ENCODE measurements at places on chromosomes 7 and 10. TPM values are rescaled to one million over a fixed set of nuclear protein-coding genes. Genes with fewer than 3 reads are reported as not detected.

- H3K36me3 ChIP-seq, result no peaks in the 10 kb centered on the region
- no peaks in the 10 kb centered on the region for H3K4me1 ChIP-seq
- DNase-seq, result no peak
- H3K27ac ChIP-seq, result no peak overlapping the region
- H3K4me3 ChIP-seq, result no peak overlapping the region
These were observed 95.3 kb downstream of the HDAC9 start for GRCh38 chr7:18590744-18591340.

The HOXA6 gene
- not detected for total RNA-seq

The COX19 gene
- total RNA-seq, result 46.1 TPM

The CPA2 gene
- total RNA-seq, result not detected

GRCh38 chr7:29610086-29610485 lies 46.5 kb downstream of the PRR15 start:
- no peak overlapping the region for H3K27ac ChIP-seq
- no peaks in the 10 kb centered on the region for H3K36me3 ChIP-seq
- no peaks in the 10 kb centered on the region for H3K4me1 ChIP-seq
- no peak overlapping the region for H3K4me3 ChIP-seq
- no peaks in the 10 kb centered on the region for H3K27me3 ChIP-seq

DNA sequence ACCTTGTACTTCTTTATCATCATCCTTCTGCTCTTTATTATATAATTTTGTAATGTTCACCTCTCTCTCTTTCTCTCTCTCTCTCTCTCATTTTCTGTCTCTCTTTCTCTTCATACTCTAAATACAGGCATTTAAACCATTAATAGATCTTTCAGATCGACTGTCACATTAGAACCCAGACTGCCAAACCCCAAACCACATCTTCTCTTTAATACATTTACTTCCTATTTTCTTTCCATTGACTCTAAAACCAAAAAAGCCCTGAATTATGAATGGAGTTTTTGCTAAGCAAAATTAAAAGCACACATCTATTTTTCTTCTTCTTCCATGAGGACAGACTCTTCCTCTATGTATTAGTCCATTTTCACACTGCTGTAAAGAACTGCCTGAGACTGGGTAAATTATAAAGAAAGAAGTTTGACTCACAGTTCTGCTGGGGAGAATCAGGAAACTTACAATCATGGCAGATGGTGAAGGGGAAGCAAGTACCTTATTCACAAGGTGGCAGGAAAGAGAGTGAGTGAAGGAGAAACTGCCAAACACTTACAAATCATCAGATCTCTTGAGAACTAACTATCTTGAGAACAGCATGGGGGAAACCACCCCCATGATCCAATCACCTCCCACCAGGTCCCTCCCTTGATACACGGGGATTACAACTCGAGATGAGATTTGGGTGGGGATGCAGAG lies 272.7 kb upstream of the MGMT start:
- no peaks in the 10 kb centered on the region for H3K27me3 ChIP-seq
- no peak overlapping the region for H3K27ac ChIP-seq
- H3K4me1 ChIP-seq, result no peaks in the 10 kb centered on the region
- H3K4me3 ChIP-seq, result no peak overlapping the region

GRCh38 chr7:108415821-108416536 lies 40.3 kb downstream of the NRCAM start:
- H3K4me3 ChIP-seq, result no peak overlapping the region
- DNase-seq, result peak; percentile 20
- no peaks in the 10 kb centered on the region for H3K4me1 ChIP-seq
- H3K27me3 ChIP-seq, result peaks cover 4% of the 10 kb centered on the region
- H3K27ac ChIP-seq, result no peak overlapping the region

The NANOS1 gene
- total RNA-seq, result 0.71 TPM

The FFAR4 gene
- total RNA-seq, result not detected

- H3K27ac ChIP-seq, result no peak overlapping the region
- no peaks in the 10 kb centered on the region for H3K4me1 ChIP-seq
- DNase-seq, result no peak
- no peaks in the 10 kb centered on the region for H3K27me3 ChIP-seq
These were observed 112.8 kb downstream of the BUB3 start for GRCh38 chr10:123266971-123267370.

DNA sequence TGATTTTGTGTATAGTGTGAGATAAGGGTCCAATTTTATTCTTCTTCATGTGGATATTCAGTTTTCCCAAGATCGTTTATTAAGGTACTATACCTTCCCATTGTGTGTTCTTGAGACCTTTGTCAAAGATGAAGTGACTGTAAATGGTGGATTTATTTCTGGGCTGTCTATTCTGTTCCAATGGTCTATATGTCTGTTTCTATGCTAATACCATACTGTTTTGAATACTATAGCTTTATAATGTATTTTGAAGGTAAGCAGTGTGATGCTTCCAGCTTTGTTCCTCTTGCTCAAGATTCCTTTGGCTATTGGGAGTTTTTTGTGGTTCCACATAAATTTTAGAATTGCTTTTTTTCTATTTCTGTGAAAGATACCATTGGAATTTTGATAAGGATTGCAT lies 8.7 kb upstream of the VWDE start:
- no peaks in the 10 kb centered on the region for H3K36me3 ChIP-seq
- H3K4me1 ChIP-seq, result no peaks in the 10 kb centered on the region
- H3K27me3 ChIP-seq, result no peaks in the 10 kb centered on the region
- H3K27ac ChIP-seq, result no peak overlapping the region
- no peak for DNase-seq

DNA sequence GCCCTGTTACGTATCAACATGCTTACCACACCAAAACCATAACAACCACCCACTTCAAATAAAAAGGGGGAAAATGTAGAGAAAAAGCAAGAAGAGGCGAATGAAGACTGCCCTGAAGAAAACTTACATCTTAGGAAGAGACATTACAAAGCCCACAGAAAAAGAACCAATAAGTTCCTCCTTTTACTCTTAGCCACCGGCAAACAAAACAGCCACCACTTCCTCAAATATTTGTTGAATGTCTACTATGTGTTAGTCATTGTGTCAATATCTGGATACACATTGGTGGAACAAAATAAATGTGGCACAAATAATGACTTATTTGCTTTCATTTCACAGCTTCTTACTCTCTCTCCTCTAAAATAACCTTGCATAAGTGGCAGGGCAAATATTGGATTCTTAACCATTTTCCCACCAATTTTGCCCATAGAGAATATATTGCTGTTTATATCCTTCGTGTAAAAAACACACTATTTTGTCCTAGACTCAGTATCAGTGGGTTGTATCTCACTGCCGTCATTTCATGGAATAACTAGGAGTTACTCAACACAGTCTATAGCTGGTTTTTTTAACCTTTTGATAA lies 106.8 kb downstream of the ANK3 start:
- no peak overlapping the region for H3K4me3 ChIP-seq
- no peaks in the 10 kb centered on the region for H3K27me3 ChIP-seq
- no peak for DNase-seq
- no peak overlapping the region for H3K27ac ChIP-seq
- no peaks in the 10 kb centered on the region for H3K4me1 ChIP-seq

DNA sequence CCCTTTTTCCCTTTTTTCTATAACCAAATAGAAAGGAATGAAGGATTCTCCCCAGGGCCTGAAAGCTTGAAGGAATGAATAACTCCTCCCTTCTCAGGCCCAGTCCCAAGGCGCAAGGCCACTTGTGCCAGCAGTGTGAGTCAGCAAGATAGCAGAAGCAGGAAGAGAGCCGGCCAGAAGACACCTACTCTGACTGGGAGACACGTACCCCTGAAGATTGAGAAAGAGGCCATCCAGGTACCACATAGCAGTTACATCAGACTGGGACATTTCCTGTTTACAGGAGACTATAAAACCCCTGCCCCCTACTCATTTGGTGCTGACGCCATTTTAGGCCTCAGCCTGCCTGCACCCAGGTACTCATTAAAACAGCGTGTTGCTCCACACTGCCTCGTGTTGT lies 65.5 kb downstream of the LRRC17 start:
- no peaks in the 10 kb centered on the region for H3K4me1 ChIP-seq
- H3K27me3 ChIP-seq, result no peaks in the 10 kb centered on the region
- no peaks in the 10 kb centered on the region for H3K36me3 ChIP-seq
- no peak for DNase-seq
- no peak overlapping the region for H3K27ac ChIP-seq
- no peak overlapping the region for H3K4me3 ChIP-seq

DNA sequence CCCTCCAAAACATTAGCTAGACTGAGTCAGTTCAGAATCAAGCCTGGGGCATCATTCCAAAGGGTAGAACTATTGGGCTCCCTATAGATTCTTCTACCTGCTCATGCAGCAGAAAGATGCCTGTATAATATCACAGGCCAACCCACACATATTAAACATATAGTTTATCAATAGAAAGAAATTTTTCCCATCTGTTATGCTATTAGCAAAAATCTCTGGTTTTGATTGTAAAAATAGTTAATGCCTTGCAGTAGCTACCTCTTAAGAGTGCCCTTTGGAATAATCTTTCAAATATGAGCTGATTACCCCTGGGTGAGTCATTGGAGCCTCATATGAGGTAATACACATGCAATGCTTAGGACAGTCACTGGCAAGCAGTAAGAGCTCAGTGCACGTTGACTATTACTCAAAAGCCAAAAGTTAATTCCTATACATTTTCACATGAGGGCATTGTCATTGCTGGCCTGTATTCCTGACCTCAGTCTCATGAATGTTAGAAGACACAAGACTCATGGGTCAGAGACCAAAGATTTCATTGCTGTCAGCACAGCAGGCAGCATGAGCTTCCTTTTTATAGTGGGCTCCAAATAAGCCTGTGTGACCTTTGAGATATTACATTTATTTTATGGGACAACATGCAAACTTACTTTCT lies 180.0 kb downstream of the FGFR2 start:
- H3K4me1 ChIP-seq, result no peaks in the 10 kb centered on the region
- no peak for DNase-seq
- no peak overlapping the region for H3K4me3 ChIP-seq
- no peaks in the 10 kb centered on the region for H3K36me3 ChIP-seq
- no peak overlapping the region for H3K27ac ChIP-seq

The NEURL1 gene
- total RNA-seq, result 1.1 TPM

The OR2A7 gene
- 3.7 TPM for total RNA-seq

The TWIST1 gene
- total RNA-seq, result not detected

DNA sequence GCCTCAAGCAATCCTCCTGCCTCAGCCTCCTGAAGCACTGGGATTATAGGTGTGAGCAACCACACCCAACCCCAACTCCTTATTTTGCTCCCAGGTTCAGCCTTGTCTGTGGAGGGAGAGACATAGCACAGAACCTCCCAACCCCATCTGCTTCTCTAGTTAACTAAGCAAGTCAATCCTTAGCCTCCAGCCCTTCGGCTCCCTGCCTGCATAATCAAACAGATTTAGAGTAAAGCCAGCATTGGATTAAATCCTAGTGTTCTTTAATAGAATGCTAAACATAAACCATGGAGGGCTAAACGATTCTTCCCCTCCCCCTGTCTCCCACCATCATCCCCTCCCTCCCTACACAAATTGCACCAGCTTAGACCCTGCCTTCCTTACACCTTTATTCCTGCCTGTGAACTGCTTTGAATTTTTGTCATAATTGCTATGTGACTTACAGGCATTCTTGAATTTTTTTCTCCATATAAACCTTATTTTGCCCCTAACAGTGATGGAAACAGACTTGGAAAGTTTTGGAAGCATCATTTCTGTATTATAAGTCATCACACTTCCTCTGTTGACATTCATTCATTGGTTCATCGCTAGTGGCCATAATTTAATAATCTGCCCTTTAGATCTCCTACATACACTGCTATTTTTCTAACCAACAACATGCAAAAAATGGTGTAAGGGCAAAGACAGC lies 72.6 kb upstream of the TOMM7 start:
- no peak overlapping the region for H3K27ac ChIP-seq
- H3K36me3 ChIP-seq, result no peaks in the 10 kb centered on the region
- no peaks in the 10 kb centered on the region for H3K27me3 ChIP-seq
- H3K4me3 ChIP-seq, result no peak overlapping the region

The SPDYE6 gene
- total RNA-seq, result not detected

The COL26A1 gene
- 0.24 TPM for total RNA-seq

GRCh38 chr7:55056577-55057480 lies 38.0 kb downstream of the EGFR start:
- no peak for DNase-seq
- H3K27ac ChIP-seq, result no peak overlapping the region
- H3K4me1 ChIP-seq, result no peaks in the 10 kb centered on the region
- H3K36me3 ChIP-seq, result no peaks in the 10 kb centered on the region

- peak overlapping the region; percentile 85 for H3K4me3 ChIP-seq
- peak; percentile 39 for DNase-seq
- H3K27ac ChIP-seq, result no peak overlapping the region
These were observed 1.2 kb upstream of the SGCE start for GRCh38 chr7:94656925-94657731.

GRCh38 chr10:84683980-84684740 lies 355.8 kb downstream of the CCSER2 start:
- H3K36me3 ChIP-seq, result no peaks in the 10 kb centered on the region
- no peaks in the 10 kb centered on the region for H3K27me3 ChIP-seq
- H3K4me3 ChIP-seq, result no peak overlapping the region
- H3K27ac ChIP-seq, result no peak overlapping the region
- DNase-seq, result no peak

DNA sequence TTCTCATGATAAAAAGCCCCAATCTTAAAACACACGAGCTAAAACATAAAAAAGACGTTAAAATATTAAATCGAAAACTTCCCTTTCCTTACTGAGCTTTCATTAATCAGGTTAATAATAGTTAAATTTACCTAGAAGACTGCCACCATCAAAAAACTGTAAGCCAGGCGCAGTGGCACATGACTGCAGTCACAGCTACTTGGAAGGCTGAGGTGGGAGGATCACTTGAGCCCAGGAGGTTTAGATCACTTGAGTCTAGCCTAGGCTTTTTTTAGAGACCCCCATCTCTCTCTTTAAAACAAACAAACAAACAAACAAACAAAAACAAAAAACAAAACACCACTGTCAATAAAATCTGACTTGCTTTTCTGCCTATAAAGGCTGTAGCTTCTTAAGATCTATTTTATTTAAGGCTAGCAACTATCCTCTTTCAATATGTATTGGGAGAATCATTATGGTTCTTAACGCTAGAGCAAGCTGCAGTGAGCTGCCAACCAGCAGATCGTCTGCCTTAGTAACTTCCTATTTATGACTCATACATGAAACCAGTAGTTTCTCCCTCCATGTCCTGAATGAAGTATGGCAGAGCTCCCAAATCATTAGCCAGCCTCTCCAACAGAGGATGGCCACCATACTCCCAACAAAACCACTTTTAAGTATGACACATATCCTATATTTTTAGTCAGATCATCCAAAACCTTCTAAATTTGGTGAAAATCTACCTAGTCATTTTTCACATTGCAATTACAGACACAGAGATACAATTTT lies 163.7 kb downstream of the SRPK2 start:
- H3K36me3 ChIP-seq, result no peaks in the 10 kb centered on the region
- DNase-seq, result no peak
- no peaks in the 10 kb centered on the region for H3K27me3 ChIP-seq

The IDI2 gene
- total RNA-seq, result not detected

The ARL5B gene
- total RNA-seq, result 14.2 TPM

The GPR15LG gene
- total RNA-seq, result not detected

DNA sequence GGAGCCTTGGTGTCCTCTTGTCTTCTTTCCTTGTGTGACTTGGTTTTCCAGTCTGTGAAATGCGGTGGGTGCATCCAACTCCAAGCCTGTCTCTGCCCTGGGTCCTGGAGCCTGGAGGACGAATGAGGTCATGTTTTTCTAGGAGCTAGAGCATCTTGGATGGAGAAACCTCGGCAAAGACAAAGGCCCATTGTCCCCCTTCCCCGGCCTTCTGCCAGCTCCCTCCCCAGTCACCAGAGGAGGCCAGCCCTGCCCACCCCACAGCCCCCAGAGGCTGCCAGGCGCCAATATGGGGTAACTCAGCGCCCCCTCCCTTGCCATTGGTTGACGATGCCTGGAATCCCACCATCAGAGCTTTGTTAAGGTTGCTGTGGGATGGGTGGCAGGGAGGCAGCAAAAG lies 40.4 kb downstream of the KCTD7 start:
- H3K36me3 ChIP-seq, result peaks cover 6% of the 10 kb centered on the region
- no peaks in the 10 kb centered on the region for H3K4me1 ChIP-seq
- no peaks in the 10 kb centered on the region for H3K27me3 ChIP-seq
- no peak overlapping the region for H3K4me3 ChIP-seq
- H3K27ac ChIP-seq, result no peak overlapping the region

The VSTM4 gene
- not detected for total RNA-seq

Data from naive thymus-derived CD4-positive, alpha-beta T cell (primary cell).